ENCODE measurements at places on chromosomes 5 and 9. TPM values are rescaled to one million over a fixed set of nuclear protein-coding genes. Genes with fewer than 3 reads are reported as not detected.

Gene INSYN2B
- total RNA-seq, result not detected

Gene FCN2
- total RNA-seq, result not detected

Gene MARCOL
- total RNA-seq, result not detected

Gene CMBL
- total RNA-seq, result 0.35 TPM

Gene DCTN4
- total RNA-seq, result 43.9 TPM

Gene PCDHA5
- total RNA-seq, result not detected

Gene RNF20
- total RNA-seq, result 43.8 TPM

Gene ANKRD31
- 0.47 TPM for total RNA-seq

Gene TEX48
- 0.56 TPM for total RNA-seq

Gene GHR
- total RNA-seq, result not detected

Gene PCDHB16
- not detected for total RNA-seq

Gene GLRA1
- total RNA-seq, result not detected

Gene ZNF79
- 17.2 TPM for total RNA-seq

Gene USP20
- 47.2 TPM for total RNA-seq

Gene KIF24
- total RNA-seq, result 6.2 TPM

Gene GNAQ
- total RNA-seq, result 26.3 TPM

Gene CDX1
- not detected for total RNA-seq

Gene TRPM3
- not detected for total RNA-seq

Gene IFNB1
- total RNA-seq, result not detected

Gene C9orf153
- 0.33 TPM for total RNA-seq

Gene LCN10
- 1.1 TPM for total RNA-seq

Gene PCDHA11
- not detected for total RNA-seq

Gene RANBP6
- 21.3 TPM for total RNA-seq

Gene GPR107
- total RNA-seq, result 23.6 TPM

Gene TTLL11
- 2.8 TPM for total RNA-seq

Gene AFAP1L1
- not detected for total RNA-seq

Gene AHRR
- 25.8 TPM for total RNA-seq

Gene STK32A
- total RNA-seq, result not detected

Gene SPATA31C1
- total RNA-seq, result not detected

Gene LHX3
- not detected for total RNA-seq

Gene CAVIN4
- total RNA-seq, result 0.19 TPM

Gene LCN1
- total RNA-seq, result not detected

Gene UGT3A2
- not detected for total RNA-seq

Gene WDR38
- not detected for total RNA-seq

Gene PCDHB4
- total RNA-seq, result not detected

Gene VDAC1
- 508 TPM for total RNA-seq

Gene PCDHGA8
- total RNA-seq, result 0.09 TPM

Gene SHOC1
- not detected for total RNA-seq

Gene TAS2R1
- total RNA-seq, result not detected

Gene SV2C
- total RNA-seq, result not detected

Gene PRDM9
- total RNA-seq, result not detected

Gene PPP2R2B
- 0.12 TPM for total RNA-seq

Gene TPPP
- total RNA-seq, result not detected

Gene CDC25C
- total RNA-seq, result 7.9 TPM

Gene PCDHGA3
- total RNA-seq, result 0.19 TPM

Gene FOCAD
- 36.4 TPM for total RNA-seq

Gene SPATA31E1
- not detected for total RNA-seq

Gene IFNA21
- total RNA-seq, result not detected

Gene PCDHGC5
- total RNA-seq, result not detected

Gene TMC1
- total RNA-seq, result not detected

Gene NAIP
- total RNA-seq, result 7.2 TPM

Gene ANKRD34B
- not detected for total RNA-seq

Gene PCYOX1L
- total RNA-seq, result 19.8 TPM

Gene GDNF
- 0.38 TPM for total RNA-seq

Data from activated CD4-positive, alpha-beta T cell treated with anti-CD3 and anti-CD28 coated beads, Interleukin-2, amount 10 ng/mL, durations not matched to agents 24 days and 14 days (primary cell).